Fibroblast of gingiva (primary cell): ENCODE measurements at places on chromosomes 13 and 19.

DNA sequence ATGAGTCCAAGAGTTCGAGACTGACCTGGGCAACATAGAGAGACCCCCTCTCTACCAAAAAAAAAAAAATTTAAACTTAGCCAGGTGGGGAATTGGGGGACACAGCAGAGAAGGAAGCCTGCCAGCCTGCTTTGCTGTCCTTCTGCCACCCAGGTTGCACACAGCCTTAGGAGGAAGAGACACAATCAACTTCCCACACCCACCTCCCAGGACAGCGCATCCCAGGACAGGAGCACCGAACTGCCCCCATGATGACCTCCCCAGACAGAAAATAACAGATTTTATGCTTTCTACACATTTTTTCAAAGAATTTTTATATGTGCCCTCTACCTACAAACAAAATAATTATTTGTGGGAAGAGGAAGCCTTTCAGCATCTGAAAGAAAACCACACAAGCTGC, 126.0 kb upstream of the ZNF507 start:
- DNase-seq, result no peak

DNA sequence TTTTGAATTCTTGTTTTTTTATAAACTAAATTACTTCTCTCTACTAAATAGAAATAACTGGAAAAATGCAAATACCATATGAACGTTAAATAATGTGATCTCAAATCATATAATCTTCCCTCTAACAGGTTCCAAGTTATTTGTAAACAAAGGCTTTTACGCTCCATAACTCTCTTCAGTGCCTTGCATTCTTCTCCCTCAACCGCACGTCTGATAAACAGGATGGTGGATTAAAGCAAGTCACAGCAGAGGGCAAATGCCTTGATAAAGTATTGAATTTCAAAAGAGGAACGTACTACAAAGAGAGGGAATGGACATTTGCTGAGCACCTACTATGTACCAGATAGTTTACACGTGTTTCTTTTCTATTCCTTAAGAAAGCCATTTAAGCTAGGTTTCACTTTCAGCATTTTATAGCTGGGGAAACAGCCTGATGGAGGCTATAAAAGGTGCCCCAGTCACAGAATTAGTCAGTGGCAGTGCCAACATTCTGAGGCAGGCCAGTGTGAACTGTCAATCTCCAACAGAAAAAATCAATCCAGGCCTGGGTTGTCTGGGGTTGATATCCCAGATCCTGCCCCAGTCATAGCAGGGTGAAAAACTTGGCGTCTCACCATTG, 15.8 kb downstream of the MRPS31 start:
- no peak for DNase-seq

DNA sequence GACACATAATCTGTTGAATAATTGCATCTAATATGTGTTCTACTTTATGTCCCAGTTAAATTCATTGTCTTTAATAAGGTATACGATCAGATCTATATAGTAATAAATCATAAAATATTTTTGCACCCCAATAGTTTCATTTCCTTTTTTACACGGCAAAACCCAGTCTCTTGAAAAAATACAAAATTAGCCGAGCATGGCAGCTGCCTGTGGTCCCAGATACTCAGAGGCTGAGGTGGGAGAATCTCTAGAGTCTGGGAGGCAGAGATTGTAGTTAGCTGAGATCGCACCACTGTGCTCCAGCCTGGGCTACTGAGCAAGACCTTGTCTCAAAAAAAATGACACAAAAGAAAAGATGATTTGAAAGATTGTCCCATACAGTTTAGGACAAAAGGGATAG, 52.3 kb upstream of the PARP4 start:
- DNase-seq, result no peak

DNA sequence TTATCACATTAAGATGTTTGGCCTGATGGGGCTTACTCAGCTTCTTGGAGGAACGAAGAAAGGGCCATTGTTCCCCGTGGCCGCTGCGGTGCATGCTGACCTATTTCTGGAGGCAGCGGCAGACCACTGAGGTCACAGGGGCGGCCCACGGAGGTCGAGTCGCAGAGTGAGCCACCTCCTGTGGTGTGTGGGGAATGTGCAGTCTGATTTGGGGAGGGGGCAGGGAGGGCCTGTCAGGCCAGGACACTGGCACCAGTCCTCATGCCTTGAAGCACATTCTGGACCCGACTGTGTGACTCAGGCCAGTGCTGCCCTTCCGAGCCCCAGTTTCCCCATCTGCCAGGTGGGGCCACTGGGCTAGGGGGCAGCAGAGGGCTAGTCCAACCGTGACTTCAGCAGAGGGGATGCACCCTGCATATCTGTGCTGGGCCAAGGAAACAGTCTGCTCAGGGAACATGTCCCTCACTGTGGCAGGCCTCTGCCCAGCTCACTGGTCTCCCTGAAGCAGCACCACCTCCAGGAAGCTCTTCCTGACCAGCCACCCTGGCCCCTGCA, 6.3 kb downstream of the SLC7A10 start:
- DNase-seq, result no peak

- DNase-seq, result no peak
Measured at GRCh38 chr13:71513411-71514033, 353.5 kb downstream of the DACH1 start.

- no peak for DNase-seq
Measured at GRCh38 chr13:44848920-44849676, 140.2 kb downstream of the NUFIP1 start.

DNA sequence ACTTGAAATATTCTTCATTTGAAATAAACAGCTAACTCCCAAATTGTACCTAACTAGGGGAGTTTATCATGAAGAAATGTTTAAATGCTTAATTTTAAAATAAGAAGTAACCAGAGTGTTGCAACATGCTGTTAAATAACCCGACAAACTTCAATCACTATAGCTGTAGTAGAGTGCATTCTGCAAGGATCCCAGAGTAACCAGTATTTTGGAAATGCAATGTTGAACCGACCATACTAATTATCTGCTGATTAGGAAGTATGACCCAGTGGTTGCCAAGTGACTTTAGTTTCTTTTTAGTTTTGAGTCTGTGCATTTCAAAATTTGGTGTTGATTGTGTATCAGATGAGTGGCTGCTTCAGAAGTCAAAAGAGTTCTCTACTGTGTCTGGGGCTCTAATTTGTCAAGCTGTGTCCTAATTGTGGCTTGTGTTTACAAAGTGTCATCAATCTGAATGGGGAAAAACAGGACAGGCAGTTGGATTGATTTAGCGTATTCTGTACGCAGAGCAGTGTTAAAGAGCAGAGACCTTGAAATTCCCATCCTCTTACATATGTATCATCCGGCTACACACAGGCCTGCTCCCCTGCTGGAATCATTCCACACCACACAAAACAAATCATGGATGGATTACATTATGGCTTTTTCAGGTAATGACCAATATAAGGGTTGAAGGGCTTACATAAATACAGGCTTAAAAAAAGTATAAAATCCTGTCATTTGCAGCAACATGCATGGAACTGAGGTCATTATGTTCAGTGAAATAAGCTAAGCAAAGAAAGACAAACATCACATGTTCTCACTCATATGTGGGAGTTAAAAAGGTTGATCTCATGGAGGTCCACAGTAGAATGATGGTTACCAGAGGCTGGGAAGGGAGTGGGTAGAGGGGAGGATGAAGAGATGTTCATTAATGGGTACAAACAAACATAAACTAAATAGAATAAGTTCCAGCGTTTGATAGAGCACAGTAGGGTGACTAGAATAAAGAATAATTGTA, 351.5 kb downstream of the KLF12 start:
- DNase-seq, result no peak

DNA sequence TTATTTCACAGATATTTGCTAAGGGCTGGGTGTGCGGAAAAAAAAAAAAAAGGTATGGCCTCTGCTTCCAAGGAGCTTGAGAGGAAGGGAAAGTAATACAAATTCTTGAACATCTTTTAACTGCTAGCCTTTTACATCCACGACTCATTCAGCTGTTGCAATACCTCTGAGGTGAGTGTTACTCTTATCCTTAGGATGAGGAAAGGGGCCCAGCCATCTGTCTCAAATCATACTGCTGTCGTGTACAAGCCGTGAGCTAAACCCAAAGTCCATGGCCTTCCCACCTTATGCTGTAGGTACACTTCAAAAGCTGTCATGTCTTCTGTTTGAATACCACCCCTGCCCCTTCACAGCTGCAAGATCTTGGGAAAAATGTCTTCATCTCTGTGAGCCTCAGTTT, 146.8 kb downstream of the KCNRG start:
- DNase-seq, result no peak

DNA sequence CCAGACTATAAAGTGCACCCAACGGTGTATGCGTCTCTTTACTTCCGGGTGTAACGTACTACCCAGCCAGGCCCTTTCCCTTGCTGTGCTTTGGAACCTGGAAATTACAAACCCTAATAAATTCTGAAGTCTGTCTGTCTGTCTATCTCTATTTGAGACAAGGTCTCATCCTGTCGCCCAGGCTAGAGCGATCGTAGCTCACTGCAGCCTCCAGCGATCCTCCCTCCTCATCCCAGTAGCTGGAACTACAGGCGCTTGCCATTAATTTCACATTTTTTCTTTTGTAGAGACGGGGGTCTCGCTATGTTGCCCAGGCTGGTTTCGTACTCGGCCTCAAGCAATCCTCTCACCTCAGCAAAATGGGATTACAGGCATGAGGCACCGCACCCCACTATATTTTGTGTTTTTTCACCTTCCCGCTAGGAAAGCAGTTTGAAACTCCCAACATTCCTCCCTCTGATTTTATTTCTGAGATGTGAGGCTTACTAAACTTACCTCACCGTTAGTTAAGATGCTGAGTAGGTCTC, 469 bp upstream of the RNF6 start:
- DNase-seq, result no peak

DNA sequence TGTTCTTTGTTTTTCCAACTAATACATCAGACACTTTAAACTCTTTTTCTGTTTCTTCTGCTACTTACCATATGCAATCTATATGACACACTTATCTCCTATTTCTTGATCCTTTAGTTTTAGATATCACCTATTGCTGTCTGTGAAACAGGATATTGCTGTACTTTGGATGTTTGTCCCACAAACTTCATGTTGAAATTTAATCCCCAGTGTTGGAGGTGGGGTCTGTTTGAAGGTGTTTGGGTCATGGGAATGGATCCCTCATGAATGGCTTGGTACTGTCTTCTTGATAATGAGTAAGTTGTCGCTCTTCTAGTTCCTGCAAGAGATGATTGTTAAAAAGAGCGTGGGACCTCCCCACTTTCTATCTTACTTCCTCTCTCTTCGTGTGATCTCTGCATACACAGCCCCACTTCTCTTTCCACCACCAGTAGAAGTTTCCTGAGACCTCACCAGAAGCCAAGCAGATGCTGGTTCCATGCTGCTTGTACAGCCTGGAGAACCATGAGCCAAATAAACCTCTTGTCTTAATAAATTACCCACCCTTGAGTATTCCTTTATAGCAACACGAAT, 244.2 kb downstream of the NHLRC3 start:
- no peak for DNase-seq

DNA sequence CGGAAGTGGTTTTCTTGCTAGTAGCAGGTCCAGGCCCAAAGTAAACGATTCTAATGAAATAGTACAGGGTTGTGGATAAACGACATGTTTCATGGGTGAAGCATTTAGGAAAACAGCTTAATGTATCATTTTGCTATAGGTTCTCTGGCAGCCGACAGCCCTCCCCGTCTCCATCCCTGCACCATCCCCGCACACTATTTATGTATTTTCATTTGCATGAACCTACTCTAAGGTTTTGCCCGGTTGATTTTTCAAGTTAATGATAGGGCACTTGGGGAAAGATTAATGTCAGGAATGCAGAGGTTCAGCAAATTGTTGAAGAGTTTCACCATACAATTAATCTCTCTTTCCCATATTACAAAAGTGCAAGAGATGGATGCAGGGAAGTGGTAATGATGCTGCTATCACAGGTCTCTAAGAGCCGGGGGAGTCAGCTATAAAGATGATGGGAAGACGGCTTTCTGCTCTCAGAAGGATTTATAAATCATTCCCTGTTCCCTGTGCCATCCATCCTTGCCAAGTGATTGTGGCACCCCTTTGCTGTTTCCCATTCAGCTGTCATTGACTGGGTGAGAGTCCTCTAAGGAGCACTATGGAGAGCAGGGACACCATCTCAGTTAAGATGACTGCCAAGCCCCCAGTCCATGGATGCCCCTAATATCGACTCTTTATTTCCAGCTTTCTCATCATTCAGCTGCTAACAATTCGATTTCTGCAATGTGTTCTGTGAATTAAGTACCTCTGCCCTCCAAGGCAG, 186.3 kb downstream of the IRS2 start:
- DNase-seq, result no peak

DNA sequence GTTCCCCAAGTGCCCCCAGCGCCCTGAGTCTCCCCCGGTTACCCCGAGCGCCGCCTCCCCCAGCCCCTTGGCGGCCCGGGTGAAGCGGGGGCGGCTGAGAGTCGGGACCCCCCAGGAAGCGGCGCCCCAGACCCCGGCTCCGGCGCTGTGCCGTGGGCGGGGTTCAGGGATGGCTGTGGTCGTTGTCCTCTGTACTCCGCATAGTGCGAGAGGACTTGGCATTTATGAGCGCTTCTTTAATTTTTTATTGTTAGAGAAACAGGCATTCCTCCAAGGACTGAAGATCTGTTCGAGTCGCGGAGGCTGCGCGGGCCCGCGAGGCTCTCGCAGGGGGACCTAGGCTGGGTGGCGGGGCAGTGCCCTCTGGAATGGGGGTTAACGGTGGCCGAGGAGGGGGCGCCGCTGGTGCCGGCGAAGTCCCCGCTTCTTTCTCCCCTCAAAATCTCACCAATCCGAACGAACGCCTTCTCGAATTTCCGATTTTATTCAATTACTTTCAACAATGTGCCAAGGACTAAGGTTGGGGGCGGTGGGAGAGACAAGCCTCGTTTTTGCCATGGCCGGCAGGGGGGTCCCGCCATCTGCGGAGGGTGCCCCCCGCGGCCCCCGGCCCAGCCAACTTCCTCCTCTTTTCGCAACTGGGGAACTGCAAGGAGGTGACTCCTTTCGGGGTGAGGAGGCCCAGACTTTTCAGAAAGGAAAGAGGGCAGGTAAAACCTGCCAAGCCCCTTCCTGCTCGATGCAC, 596 bp upstream of the GJB2 start:
- no peak for DNase-seq

GRCh38 chr13:26919732-26920131, 159.1 kb upstream of the GPR12 start:
- DNase-seq, result no peak

GRCh38 chr19:14103310-14103709, 12.8 kb upstream of the SAMD1 start:
- DNase-seq, result no peak

- peak; percentile 37 for DNase-seq
Measured at GRCh38 chr13:100440751-100441425, 147.7 kb downstream of the GGACT start.

GRCh38 chr13:88895261-88895941, 1224.2 kb downstream of the SLITRK5 start:
- DNase-seq, result no peak

DNA sequence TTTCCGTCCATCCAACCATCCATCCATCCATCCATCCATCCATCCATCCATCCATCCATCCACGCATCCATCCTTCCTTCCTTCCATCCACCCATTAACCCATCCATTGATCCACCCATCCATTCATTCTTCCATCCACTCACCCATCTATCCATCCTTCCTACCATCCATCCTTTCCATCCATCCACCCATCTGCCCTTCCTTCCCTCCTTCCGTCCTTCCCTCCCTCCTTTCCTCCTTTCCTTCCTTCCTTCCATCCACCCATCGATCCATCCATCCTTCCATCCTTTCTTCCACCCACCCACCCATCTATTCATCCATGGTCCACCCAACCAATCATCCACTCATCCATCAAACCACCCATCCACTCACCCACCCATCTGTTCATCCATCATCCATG, 70.1 kb downstream of the MLLT1 start:
- no peak for DNase-seq

- DNase-seq, result peak; percentile 88
Measured at GRCh38 chr19:56538254-56538760, 441 bp upstream of the ZFP28 start.

GRCh38 chr13:110616103-110617101, 1.1 kb downstream of the NAXD start:
- DNase-seq, result peak; percentile 53

- DNase-seq, result no peak
Measured at GRCh38 chr13:71030784-71031183, 836.2 kb downstream of the DACH1 start.
